Small intestine (tissue), 16 donors: ENCODE measurements at places on chromosomes 16 and 17. TPM values are rescaled to one million over a fixed set of nuclear protein-coding genes. Genes with fewer than 3 reads are reported as not detected.

The GPR142 gene
- 0.19 TPM for polyA plus RNA-seq

DNA sequence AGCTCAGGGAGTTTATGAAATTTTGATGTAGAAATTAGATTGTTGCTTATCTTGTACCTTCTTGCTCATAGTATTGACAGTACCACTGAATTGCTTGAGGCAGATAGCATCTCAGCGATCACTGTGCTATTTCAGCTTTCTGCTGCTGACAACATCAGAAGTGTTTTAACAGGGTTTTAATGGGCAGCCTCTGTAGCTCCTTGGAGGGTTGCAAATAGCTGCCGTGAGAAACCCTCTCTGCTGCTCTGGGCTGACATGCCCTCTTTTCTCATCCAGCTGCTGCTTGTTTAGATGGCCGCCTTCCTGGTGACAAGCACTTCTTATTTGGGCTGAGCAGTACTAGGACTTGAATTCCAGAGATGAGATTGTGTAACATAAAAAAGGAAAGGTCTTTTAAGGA lies 180.2 kb upstream of the TBX2 start:
- peak overlapping the region; percentile 3 for H3K27ac ChIP-seq
- H3K4me3 ChIP-seq = no peak overlapping the region
- no peak for DNase-seq
- H3K4me1 ChIP-seq = peaks cover 3% of the 10 kb centered on the region
- H3K36me3 ChIP-seq = no peaks in the 10 kb centered on the region
- H3K27me3 ChIP-seq = no peaks in the 10 kb centered on the region

DNA sequence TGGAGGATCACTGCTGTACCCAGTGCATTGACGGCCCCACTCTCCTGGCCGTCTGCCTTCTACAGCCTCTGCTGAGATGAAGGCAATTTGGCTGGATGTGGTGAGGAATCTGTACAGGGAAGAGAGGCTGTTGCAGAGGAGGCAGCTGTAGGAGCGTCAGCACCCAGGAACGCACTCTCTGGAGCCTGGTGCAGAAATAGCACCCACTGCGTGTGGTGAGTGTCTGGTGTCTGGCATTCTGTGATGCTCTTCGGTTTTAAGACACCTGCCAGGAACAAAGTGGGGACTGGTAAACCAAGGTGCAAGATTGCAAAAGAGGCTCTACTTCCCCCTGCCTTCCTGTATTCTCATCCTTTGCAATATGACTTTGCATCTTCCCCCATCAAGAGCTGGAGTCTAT lies 187.5 kb upstream of the SDK2 start:
- no peaks in the 10 kb centered on the region for H3K27me3 ChIP-seq
- no peak overlapping the region for H3K27ac ChIP-seq
- no peaks in the 10 kb centered on the region for H3K4me1 ChIP-seq
- no peaks in the 10 kb centered on the region for H3K36me3 ChIP-seq
- DNase-seq = no peak

GRCh38 chr16:21708533-21709115 lies 44.9 kb downstream of the OTOA start:
- no peaks in the 10 kb centered on the region for H3K36me3 ChIP-seq
- DNase-seq = peak; percentile 73
- H3K4me1 ChIP-seq = no peaks in the 10 kb centered on the region
- H3K27me3 ChIP-seq = no peaks in the 10 kb centered on the region
- H3K27ac ChIP-seq = no peak overlapping the region
- H3K4me3 ChIP-seq = no peak overlapping the region

GRCh38 chr17:65785109-65785508 lies 223.7 kb upstream of the AXIN2 start:
- peak; percentile 9 for DNase-seq
- no peak overlapping the region for H3K27ac ChIP-seq
- no peak overlapping the region for H3K4me3 ChIP-seq
- no peaks in the 10 kb centered on the region for H3K27me3 ChIP-seq

DNA sequence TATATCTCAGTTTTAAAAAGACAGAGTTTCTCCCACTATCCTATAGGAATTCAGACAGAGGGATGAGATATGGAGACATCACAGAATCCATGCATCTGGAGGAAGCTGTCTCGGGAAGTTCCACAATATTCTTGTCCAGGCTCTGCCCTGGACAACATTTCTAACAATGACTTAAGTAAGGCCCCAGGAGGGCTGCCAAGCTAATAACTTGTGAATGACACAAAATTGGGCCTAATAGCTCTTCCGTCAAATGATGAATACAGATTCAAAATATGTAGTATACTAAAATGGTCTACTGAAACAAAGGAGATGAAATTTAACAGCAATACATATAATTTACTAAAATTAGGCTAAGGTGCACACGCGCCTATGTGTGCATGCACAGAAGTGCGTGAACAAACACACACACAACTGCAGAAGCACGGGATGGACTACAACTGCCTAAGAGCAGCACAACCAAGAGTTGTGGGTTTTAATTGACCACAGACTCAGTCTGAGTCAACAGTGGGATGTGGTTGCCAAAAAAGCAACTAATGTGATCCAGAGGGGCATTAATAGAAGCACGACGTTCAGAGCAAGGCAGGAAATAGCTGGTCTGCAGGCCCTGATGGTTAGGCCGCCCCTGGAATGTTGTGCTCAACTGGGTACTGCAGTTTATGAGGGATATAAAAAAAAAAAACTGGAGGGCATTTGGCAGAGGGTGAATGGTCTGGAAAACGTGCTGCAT lies 26.3 kb upstream of the HS3ST2 start:
- no peak for DNase-seq
- no peak overlapping the region for H3K27ac ChIP-seq
- no peaks in the 10 kb centered on the region for H3K27me3 ChIP-seq

GRCh38 chr17:11300738-11301137 lies 59.7 kb downstream of the SHISA6 start:
- no peak overlapping the region for H3K27ac ChIP-seq
- no peaks in the 10 kb centered on the region for H3K4me1 ChIP-seq
- DNase-seq = no peak
- H3K36me3 ChIP-seq = no peaks in the 10 kb centered on the region

DNA sequence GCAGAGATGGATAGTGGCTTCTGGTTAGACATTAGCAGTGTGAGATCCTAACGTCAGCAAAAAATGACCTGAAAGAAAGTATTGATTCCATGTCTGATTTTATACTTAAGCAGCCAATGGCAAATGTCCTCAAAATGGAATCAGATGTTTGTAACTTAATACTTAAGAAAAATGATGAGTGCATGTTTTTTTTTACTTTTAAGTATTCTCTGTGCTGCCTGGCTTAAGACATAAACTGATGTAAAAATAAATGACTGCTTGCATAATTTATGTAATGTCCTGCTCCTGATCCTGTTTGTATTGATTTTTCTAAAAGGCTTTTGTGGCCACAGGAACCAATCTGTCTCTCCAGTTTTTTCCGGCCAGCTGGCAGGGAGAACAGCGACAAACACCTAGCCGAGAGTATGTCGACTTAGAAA lies 7.4 kb downstream of the CBFB start:
- H3K27ac ChIP-seq = no peak overlapping the region
- H3K4me1 ChIP-seq = no peaks in the 10 kb centered on the region
- no peaks in the 10 kb centered on the region for H3K36me3 ChIP-seq
- no peak overlapping the region for H3K4me3 ChIP-seq
- no peak for DNase-seq
- H3K27me3 ChIP-seq = no peaks in the 10 kb centered on the region

The VTN gene
- polyA plus RNA-seq = 1.3 TPM

DNA sequence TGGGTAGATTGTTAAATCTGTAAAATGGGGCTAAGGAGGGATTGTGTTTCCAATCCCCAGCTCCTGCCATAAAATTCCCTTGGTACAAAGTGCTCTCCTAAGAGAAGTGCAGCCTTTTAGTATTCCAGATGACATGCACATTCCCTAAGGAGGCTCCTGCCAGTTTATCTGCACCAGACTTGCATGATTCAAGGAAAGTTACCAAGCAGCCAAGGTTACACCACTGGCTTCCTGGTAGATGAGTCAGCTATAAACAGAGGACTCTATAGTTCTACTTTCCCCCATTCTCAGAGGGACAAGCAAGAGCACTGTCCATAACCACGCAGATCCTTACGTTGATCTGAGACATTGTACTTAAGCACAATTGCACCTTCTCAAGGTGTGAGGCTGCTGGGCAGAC lies 1.9 kb downstream of the CALB2 start:
- no peak overlapping the region for H3K4me3 ChIP-seq
- H3K4me1 ChIP-seq = no peaks in the 10 kb centered on the region
- no peak for DNase-seq
- no peaks in the 10 kb centered on the region for H3K36me3 ChIP-seq

DNA sequence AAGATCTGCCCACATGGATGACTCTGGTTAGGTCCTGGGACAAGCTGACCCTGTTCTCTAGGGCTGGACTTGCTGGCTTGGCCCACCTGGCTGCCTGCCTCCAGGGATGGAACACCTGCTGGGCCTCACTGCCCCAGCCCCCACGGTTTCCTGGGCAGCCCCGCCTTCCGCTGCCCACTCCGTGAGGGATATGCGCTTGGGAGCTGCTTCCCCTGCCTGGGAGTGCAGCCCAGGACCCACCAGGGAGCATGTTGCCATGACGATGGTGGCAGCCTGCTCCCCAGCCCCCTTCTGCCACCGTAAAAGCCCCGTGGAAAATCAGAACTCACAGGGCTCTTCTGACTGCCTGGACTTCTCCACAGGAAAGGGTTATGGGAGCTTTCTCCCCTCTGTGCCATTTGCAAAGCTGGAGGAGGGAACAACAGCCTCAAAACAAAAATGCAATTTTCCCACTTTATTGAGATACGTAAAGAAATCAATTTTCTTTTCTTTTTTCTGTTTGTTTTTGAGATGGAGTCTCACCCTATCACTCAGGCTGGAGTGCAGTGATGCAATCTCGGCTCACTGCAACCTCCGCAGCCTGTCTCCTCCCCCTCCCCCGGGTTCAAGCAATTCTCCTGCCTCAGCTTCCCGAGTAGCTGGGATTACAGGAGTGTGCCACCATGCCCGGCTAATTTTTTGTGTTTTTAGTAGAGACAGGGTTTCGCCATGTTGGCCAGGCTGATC lies 18.0 kb upstream of the GAS7 start:
- H3K4me1 ChIP-seq = no peaks in the 10 kb centered on the region
- no peaks in the 10 kb centered on the region for H3K36me3 ChIP-seq
- H3K4me3 ChIP-seq = no peak overlapping the region

- no peaks in the 10 kb centered on the region for H3K4me1 ChIP-seq
- peak overlapping the region; percentile 44 for H3K27ac ChIP-seq
- H3K27me3 ChIP-seq = no peaks in the 10 kb centered on the region
- DNase-seq = no peak
- H3K4me3 ChIP-seq = no peak overlapping the region
These were observed 250.7 kb upstream of the MYOCD start for GRCh38 chr17:12415031-12415430.

The DOC2B gene
- 1.6 TPM for polyA plus RNA-seq

The PHB1 gene
- polyA plus RNA-seq = 113 TPM

DNA sequence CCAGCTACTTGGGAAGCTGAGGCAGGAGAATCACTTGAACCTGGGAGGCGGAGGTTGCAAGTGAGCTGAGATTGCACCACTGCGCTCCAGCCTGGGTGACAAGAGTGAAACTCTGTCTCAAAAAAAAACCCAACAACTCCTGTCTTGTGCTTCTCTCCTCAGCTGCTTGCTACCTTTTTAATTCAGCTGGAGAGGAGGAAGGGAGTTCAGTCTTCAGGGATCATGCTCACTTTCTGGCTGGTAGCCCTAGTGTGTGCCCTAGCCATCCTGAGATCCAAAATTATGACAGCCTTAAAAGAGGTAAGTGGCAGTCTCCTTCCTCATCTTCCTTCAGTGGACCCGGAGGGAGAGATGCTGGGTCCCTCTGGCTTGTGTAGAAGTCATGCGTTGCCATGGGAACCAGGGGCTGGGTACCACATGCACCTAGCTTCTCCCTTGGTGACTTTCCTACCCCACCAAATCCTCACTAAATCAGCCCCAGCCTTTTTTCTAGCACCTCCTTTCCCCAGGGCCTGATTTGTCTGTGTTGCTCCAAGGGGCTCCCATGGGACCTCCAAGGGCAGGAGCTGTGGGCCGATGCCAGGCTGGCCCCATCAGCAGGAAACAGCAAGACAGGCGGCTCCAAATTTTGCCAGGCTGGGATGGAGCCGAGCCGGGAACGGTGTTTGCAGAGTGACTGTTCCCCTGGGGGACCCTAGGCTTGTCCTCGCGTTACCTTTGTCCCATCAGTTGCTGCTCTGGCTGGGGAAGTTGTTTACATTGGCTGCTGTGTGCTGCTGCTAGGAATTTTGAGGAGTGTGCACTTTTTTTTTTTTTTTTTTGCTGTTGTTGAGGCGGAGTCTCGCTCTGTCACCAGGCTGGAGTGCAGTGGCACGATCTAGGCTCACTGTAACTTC lies 65.2 kb downstream of the ABCC1 start:
- DNase-seq = no peak
- H3K36me3 ChIP-seq = peaks cover 3% of the 10 kb centered on the region
- no peak overlapping the region for H3K27ac ChIP-seq
- H3K4me3 ChIP-seq = no peak overlapping the region
- H3K4me1 ChIP-seq = no peaks in the 10 kb centered on the region

DNA sequence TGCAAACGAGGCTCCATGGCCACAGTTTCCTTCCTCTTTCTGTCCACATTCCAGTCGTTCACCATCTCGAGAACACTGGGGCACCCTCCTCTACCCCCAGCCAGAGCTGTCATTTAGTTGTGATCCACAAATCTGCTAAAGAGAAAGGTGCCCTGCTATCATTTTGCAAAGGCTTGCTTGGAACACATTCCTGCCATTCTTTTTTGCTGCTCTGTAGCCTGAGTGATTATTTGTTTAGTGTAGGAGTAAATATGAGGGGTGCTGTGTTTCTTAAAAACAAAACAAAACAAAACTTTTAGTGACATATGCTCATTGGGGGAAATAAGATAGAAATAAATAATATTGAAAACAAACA lies 166.7 kb downstream of the PRKCA start:
- H3K4me1 ChIP-seq = peaks cover 18% of the 10 kb centered on the region
- no peaks in the 10 kb centered on the region for H3K27me3 ChIP-seq
- no peak overlapping the region for H3K27ac ChIP-seq
- peaks cover 2% of the 10 kb centered on the region for H3K36me3 ChIP-seq
- no peak overlapping the region for H3K4me3 ChIP-seq

The ZSCAN10 gene
- not detected for polyA plus RNA-seq

- H3K27me3 ChIP-seq = no peaks in the 10 kb centered on the region
- H3K4me3 ChIP-seq = peak overlapping the region; percentile 62
- H3K36me3 ChIP-seq = peaks cover 42% of the 10 kb centered on the region
- peak overlapping the region; percentile 88 for H3K27ac ChIP-seq
- DNase-seq = peak; percentile 86
- H3K4me1 ChIP-seq = peaks cover 11% of the 10 kb centered on the region
These were observed 826 bp upstream of the GSE1 start for GRCh38 chr16:85612191-85612800.

The HSD11B2 gene
- polyA plus RNA-seq = 93.7 TPM

GRCh38 chr16:9389543-9390207 lies 298.2 kb downstream of the HAPSTR1 start:
- H3K36me3 ChIP-seq = no peaks in the 10 kb centered on the region
- DNase-seq = no peak
- H3K27ac ChIP-seq = no peak overlapping the region

The ZPBP2 gene
- polyA plus RNA-seq = not detected

The TBC1D3K gene
- not detected for polyA plus RNA-seq

DNA sequence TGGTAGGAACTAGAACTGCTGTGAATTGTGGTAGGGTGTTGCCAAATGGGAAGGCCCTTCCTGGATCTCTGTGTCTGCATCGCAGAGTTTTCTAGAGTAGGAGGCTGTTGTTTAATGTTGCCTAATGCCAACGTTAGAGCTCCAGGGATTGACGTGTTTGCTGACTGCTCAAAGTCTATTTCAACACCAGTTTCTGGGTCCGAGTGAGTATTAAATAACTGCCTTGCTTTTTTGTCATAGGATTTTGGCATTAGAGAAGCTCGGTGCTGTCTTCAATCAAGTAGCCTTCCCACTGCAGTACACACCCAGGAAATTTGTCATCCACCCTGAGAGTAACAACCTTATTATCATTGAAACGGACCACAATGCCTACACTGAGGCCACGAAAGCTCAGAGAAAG lies 40.0 kb downstream of the SF3B3 start:
- no peaks in the 10 kb centered on the region for H3K27me3 ChIP-seq
- peaks cover 5% of the 10 kb centered on the region for H3K4me1 ChIP-seq
- DNase-seq = no peak
- peaks cover 75% of the 10 kb centered on the region for H3K36me3 ChIP-seq
- H3K27ac ChIP-seq = no peak overlapping the region

The ZNF423 gene
- polyA plus RNA-seq = 2.9 TPM
